Epithelial cell of esophagus (primary cell): ENCODE measurements at places on chromosomes 7 and 10.

DNA sequence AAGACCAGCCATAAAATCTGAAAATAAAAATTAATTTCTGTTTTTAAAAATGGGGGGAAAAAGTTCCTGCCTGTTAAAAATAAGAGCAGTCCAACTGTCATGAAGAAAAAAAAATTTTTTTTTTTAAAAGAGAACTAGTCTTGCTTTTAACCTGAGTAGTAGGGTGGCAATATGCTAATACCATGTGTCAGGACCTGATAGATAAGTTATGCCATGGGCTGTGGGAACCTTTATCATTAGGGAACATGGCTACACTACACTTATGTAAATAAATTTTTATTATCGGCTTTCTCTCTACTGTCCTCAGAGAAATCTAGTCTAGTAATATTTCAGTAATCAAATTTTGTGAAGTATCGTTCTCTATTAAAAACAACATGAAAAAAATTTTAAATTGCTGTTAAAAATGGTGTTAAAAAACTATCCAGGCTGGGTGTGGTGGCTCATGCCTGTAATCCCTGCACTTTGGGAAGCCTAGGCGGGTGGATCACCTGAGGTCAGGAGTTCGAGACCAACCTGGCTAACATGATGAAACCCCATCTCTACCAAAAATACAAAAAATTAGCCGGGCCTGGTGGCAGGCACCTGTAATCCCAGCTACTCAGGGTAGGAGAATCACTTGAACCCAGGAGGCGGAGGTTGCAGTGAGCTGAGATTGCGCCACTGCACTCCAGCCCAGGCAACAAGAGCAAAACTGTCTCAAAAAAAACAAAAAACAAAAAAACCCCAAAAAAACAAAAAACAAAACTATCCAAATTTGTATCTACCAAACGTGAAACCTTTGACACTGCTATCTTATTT, 20.7 kb downstream of the NT5C3A start:
- DNase-seq: no peak

- DNase-seq: no peak
Observed at GRCh38 chr7:44064791-44065430, 456 bp downstream of the PGAM2 start.

DNA sequence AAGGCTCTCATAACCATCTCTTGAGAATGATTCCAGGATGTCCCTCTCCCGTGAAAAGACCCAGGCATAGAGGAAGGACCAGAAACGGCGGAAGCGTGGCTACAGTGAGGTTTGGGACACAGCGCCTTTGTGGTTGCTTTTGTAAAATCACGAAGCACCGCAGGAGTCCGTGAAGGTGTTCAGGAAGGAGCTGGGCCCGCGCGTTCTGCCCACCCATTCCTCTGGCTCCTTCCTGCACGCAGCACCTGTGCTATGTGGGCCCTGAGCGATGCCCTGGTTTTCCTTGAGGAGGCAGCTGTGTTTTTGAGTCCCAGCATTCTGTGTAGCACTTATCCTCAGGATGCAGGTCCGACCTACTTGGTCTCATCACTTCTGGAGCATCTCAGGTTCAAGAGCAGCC, 112.8 kb downstream of the TRRAP start:
- no peak for DNase-seq

- no peak for DNase-seq
Observed at GRCh38 chr7:27189997-27190748, 5.1 kb upstream of the HOXA11 start.

DNA sequence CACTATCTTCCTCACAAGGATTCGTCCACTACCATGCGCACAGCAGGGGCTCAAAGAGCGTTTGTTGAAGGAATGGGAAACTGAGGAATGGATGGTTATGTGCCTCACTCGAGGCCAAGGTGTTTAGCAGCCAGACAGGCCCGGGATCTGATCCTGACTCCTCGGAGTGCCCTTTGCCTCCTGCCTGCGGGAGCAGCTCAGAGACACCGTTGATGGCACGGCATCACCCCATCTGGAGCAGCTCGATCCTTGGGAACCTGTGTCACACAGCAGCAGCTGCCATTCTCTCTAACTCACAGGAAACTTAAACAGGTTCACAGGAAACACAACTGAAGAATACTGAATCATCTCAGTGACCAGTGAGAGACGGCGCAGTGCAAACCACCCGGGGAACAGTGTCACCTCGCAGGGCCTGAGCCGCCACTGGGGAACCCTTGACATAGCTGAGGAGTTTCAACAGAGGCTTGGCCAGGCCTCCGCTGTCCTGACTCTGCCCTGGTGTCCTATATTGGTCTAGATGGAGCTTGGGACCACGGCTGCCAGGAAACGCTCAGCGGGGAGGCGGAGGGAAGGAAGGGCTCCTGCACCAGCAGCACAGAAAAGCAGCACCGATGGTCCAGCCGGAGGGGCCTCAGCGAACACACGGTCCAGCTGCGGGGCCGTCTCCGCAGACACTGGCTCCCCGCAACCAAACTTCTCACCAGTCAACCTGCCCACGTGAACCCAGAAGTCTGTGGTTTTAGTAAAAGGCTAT, 169.4 kb downstream of the ADARB2 start:
- no peak for DNase-seq

DNA sequence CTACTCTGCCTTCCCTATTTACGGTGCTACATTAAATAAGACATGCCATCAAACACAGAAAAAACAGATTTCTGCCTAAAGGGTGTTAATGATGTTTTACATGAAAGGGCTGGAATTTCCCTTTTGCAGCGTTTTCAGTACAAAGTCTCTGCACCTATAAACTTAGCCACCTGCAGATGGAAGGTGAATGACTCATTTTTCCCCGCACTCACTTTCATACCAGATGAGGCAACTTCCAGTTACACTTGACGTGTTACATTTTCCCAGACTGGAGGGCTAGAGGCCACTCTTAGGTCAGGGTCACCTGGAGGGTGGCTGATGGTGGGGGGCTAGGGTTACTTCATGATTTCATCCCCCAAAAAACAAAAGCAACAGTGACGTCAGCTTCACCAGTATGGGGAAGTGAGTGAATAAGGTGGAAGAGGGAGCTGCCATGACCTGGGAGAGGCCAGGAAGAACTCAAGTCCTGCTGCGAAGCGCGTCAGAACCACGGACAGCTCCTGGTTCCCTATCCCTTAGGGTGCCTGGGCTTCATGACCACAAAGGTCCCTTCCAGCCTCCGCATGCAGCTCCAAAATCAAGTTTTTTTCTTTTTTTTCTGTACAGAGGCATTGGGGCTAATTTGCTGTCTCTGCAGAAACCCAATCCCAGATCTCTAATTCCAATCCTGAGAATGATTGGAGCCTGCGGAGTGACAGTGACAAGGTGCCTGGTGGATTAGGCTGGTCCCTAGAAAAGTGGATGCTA, 94.0 kb downstream of the ADARB2 start:
- peak; percentile 9 for DNase-seq
